NCI-H2029 treated with DMSO at 0.1 percent for 48 hours (cell line): ENCODE measurements at places on chromosomes 3 and 15.

- DNase-seq, result no peak
These were observed 93.1 kb downstream of the STAG1 start for GRCh38 chr3:136658946-136659682.

DNA sequence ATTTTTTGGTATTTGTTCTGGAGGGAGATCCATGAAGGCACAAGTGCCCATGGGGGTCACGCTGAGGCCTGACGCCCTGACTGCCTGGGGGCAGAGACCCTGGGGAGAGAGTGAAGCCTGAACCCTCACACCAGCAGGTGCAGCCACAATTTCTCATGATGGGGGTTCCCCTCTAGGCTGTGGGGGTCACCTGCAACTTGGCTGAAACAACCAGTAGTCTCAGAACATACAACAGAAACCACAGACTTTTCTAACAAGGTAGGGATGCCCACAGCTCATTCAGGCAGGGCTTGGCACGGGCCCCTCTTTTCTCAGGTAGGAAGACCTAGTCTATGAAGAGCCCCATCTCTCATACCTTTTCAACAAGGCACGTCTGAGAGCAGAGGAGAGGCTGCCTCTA, 245.1 kb downstream of the ADAMTS17 start:
- no peak for DNase-seq

DNA sequence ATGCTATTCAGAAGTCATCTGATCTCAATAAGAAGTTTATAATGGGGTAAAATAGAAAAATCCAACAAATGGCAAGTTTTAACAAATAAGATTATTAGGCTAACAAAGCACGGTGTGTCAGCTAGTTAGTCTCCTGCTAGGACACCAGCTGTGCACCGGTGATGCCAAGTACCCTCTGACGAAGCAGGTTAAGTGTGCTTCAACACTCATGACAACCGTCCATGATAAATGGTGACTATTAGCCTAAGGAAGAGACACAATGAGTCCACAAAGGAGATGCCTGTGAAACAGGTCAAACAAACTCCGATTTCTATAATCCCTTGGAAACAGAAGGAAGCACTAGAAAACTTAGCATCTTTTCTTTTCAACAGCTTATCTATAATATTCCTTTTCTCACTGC, 36.5 kb downstream of the ATP13A3 start:
- peak; percentile 88 for DNase-seq

GRCh38 chr3:45031531-45031930, 5.4 kb downstream of the CLEC3B start:
- DNase-seq, result no peak

DNA sequence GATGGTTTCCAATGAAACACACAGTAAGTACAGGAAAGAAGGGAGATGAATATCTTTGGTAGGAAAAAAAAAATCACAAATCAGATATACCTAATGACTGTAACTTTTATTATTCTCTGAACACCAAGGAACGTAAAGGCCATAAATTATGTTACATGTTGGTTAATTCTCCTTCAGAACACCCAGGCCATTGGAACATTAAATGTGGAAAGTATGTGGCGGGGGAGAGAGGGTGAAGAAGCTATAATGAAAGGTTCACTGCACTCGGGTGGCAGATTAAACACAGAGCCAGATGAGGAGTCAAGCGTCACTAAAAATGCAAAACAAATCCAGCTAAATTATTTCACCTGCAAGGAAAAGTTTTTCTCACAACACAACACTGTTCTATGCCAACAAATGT, 193.8 kb downstream of the FHIT start:
- peak; percentile 36 for DNase-seq

DNA sequence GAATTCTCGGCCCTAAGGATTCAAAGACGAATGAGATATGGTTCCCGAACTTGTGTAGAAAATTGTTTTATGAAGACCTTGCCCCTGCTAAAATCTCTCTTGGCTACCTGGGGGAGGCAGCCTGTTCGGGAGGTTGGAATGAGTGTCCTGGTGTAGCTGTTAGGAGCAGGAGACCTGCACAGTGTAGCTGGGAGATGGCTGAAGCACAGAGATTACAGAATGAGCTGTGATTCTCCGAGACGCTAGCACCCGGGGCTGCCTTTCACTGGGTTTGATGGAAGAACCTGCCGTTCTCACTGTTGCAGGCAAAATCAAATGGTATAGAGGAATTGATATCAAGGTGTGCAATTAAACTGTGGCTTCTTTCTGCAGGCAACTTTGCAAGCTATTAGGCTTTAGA, 68.0 kb downstream of the TRAK1 start:
- no peak for DNase-seq

- no peak for DNase-seq
These were observed 145.7 kb downstream of the PLCL2 start for GRCh38 chr3:17030438-17030837.

GRCh38 chr3:33041909-33042308, 55.0 kb downstream of the GLB1 start:
- DNase-seq, result no peak

- DNase-seq, result no peak
These were observed 56.8 kb downstream of the GASK1A start for GRCh38 chr3:43035801-43036365.

DNA sequence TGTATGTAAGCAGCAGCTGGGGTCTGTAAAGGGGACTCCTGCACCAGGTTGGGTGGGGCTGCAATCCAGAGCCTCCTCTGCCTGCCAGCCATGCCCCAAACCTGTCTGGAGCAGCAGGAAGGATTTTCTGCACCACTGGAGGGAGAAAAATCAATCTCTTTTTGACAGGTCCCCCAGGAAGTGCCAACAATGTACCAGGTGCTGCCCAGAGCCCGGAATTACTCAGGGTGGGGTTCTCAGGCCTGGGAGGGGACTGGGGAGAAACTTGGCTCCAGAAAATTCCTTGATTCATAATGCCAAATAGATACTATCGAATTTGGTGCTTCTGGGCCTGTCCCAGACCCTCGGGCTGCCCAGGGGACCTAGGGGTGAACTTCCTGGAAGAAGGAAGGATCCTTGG, 52.6 kb downstream of the WNT7A start:
- no peak for DNase-seq

DNA sequence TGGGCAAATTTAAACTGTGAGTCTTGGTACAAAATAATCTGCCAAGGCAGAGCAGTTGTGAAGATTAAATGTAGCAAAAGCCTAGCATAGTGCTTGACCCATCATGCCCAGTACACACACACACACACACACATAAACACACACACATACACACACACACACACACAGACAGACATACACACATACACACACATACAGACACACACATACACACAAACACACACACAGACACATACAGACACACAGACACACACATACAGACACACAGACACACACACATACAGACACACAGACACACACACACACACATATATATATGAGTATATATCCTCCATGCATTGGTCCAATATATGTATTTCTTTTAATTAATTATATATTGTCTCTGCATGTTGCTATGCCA, 328.8 kb upstream of the DNAJC19 start:
- no peak for DNase-seq

DNA sequence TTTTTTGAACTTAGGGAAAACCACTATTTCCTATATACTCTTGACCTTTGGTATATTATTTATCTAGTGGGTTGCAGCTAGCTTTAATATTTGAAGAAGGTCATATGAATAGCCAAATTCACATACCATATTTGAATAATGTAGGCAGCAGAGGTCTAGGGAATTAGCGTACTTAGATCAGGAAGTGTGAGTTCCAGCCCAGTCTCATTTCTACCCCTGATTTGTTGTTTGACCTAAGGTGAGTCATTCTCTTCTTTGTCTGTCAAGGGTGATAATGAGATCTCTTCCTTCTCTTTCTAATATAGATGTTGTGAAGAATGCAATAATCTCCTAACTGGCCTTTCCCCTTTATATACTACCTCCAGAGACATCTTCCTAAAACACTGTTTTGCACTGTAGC, 36.6 kb upstream of the ZPLD1 start:
- no peak for DNase-seq

GRCh38 chr3:45499529-45499928, 95.0 kb upstream of the LIMD1 start:
- DNase-seq, result peak; percentile 51

DNA sequence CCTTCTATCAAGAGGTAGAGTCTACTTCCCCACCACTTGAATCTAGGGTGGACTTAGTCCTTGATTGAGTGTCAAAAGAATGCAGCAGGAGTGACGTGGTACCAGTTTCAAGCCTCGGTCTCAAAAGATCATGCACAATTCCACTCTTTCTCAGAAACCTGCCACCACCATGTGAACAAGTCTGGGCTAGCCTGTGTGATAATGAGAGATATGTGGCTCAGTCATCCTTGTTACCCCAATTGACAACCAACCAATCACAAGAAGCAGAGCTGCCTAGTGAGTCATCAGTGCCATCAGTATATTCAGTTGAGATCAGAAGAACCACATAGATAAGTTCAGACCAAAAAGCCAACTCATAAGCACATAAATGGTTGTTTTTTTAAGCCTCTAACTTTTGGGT, 374.5 kb downstream of the IL20RB start:
- no peak for DNase-seq

- no peak for DNase-seq
These were observed 180.4 kb downstream of the STAC start for GRCh38 chr3:36560685-36561084.

DNA sequence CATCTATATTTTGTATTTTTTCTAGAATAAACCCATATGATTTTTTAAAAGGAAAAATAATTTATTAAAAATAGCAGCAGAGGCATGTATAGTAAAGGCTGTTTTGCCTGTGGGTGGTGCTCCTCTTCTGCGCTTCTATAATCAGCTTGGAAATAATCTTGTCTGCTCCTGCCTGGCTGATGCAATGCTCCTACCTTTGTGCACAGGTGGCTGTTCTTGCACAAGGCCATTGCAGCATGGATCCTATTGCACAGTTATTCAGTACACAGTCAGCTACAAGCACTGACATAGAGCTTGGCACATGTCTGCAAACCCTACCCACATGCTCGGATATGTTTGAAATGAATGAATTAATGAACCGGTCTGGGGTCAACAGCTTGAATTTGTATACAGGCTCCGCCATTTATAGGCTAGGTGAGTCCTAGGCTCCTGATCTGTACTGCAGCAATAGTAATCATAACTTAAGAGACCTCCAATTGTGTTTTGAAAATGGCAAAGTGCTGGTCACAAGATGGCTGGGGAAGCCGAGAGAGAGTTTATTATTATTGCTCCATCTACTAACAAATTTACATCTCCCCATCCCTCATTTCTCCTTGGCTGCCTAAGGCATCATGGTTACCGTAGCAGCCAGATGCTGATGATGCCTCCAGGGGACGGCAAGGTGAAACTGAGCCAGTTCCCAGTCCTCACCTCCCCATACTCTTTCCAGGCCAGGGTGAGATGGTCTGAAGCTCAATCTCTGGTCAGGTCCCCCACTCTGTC, 532 bp upstream of the RTP1 start:
- DNase-seq, result no peak

- no peak for DNase-seq
These were observed 41.3 kb downstream of the TMED3 start for GRCh38 chr15:79352206-79352605.
